Endothelial cell of umbilical vein (primary cell): ENCODE measurements at places on chromosomes 3 and 15. TPM values are rescaled to one million over a fixed set of nuclear protein-coding genes. Genes with fewer than 3 reads are reported as not detected.

GRCh38 chr3:103991461-103992115 lies 1375.1 kb upstream of the ALCAM start:
- no peaks in the 10 kb centered on the region for H3K27me3 ChIP-seq
- no peak overlapping the region for H3K27ac ChIP-seq
- peak; percentile 17 for DNase-seq

DNA sequence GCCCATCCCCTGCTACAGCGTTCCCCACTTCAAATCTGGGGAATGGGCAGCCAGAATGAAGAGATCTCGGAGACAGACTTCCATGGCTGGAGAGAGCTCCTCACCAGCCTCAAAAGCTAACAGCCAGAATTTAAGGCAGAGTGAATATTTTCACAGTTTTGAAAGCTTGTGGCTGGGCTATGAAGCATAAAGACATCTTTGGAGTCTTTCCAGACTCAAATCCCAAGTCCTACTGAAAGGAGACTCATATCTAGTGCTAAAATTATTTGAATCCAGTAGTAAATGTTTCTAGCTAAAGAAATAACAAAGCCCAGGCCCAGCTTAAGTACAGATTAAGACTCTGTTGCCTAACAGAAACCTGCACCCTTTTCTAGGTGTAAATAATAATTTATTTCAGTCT lies 628.4 kb upstream of the ALCAM start:
- no peaks in the 10 kb centered on the region for H3K27me3 ChIP-seq
- no peaks in the 10 kb centered on the region for H3K36me3 ChIP-seq
- no peaks in the 10 kb centered on the region for H3K4me1 ChIP-seq
- no peak overlapping the region for H3K4me3 ChIP-seq
- H3K27ac ChIP-seq, result no peak overlapping the region

GRCh38 chr3:74273555-74274402 lies 340.7 kb downstream of the CNTN3 start:
- no peak overlapping the region for H3K27ac ChIP-seq
- no peak overlapping the region for H3K4me3 ChIP-seq
- H3K27me3 ChIP-seq, result no peaks in the 10 kb centered on the region
- no peaks in the 10 kb centered on the region for H3K36me3 ChIP-seq
- no peak for DNase-seq
- H3K4me1 ChIP-seq, result no peaks in the 10 kb centered on the region

GRCh38 chr3:151541178-151541577 lies 80.3 kb upstream of the IGSF10 start:
- H3K27ac ChIP-seq, result no peak overlapping the region
- H3K4me3 ChIP-seq, result no peak overlapping the region
- no peaks in the 10 kb centered on the region for H3K36me3 ChIP-seq
- DNase-seq, result no peak
- no peaks in the 10 kb centered on the region for H3K27me3 ChIP-seq

GRCh38 chr15:66719471-66719870 lies 17.4 kb downstream of the SMAD6 start:
- H3K36me3 ChIP-seq, result peaks cover 13% of the 10 kb centered on the region
- no peak overlapping the region for H3K4me3 ChIP-seq
- no peak overlapping the region for H3K27ac ChIP-seq
- no peaks in the 10 kb centered on the region for H3K27me3 ChIP-seq

- no peaks in the 10 kb centered on the region for H3K27me3 ChIP-seq
- no peaks in the 10 kb centered on the region for H3K36me3 ChIP-seq
- H3K4me1 ChIP-seq, result no peaks in the 10 kb centered on the region
Measured at GRCh38 chr3:63576846-63577245, 75.6 kb upstream of the SNTN start.

- H3K27ac ChIP-seq, result no peak overlapping the region
- H3K4me3 ChIP-seq, result no peak overlapping the region
- DNase-seq, result no peak
- peaks cover 6% of the 10 kb centered on the region for H3K27me3 ChIP-seq
Measured at GRCh38 chr3:50268276-50268675, 671 bp upstream of the SEMA3B start.

DNA sequence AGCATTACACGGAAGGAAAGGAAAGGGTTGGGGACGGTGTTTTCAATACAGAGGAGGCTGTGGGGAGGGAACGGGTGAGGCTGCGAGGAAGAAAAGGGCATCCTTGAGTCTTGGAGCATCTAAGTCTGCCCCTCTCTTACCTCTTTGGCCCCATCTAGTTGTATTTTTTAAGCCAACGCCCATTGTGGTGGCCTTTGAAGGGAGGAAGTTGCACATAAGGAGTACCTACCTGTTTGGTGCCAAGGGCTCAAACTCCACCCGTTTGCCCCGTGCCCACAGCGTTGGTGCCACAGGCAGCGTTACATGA lies 146.1 kb upstream of the UMPS start:
- DNase-seq, result no peak
- H3K4me1 ChIP-seq, result no peaks in the 10 kb centered on the region
- H3K27me3 ChIP-seq, result peaks cover 19% of the 10 kb centered on the region
- H3K27ac ChIP-seq, result no peak overlapping the region
- H3K4me3 ChIP-seq, result no peak overlapping the region

- no peaks in the 10 kb centered on the region for H3K27me3 ChIP-seq
- no peaks in the 10 kb centered on the region for H3K36me3 ChIP-seq
- no peak for DNase-seq
Measured at GRCh38 chr3:33215739-33216138, 2.9 kb downstream of the SUSD5 start.

- no peaks in the 10 kb centered on the region for H3K27me3 ChIP-seq
- peaks cover 4% of the 10 kb centered on the region for H3K36me3 ChIP-seq
- no peak overlapping the region for H3K4me3 ChIP-seq
- no peaks in the 10 kb centered on the region for H3K4me1 ChIP-seq
- no peak for DNase-seq
Measured at GRCh38 chr3:157327018-157327417, 109.6 kb upstream of the PTX3 start.

- no peak overlapping the region for H3K4me3 ChIP-seq
- H3K27ac ChIP-seq, result no peak overlapping the region
- DNase-seq, result no peak
- H3K27me3 ChIP-seq, result no peaks in the 10 kb centered on the region
- H3K4me1 ChIP-seq, result no peaks in the 10 kb centered on the region
Measured at GRCh38 chr15:31264559-31265089, 62.0 kb upstream of the KLF13 start.

DNA sequence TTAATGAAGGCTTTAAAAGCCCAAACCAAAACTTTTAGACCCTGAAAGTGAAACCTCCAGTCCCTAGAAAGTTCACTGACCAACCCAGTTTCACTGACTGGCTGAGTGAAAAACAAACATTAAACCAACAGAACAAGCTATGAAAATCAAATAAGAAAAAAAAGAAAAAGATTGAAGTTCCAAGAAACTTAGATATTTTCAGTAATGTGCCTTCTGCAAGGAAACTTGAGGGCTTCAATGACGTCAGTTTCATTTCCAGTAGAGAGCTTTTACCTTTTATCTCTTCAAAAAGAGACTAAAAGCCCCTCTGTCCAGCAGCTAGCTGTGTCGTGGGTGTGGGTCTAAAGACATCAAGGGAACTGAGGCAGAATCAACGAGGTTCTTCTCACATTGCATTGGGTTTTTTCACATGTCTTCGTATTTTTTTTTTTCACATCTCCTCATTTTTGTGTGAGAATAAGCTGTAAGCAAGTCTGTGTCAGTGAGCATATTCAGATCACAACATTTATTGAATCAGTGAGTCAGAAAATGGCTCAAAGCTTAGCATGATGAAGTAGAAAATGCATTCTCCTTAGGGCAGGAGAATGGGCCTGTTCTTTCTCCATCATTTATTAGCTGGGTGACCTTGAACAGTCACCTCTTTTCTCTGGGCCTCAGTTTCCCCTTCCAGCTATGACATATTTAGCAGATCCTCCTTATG lies 54.8 kb upstream of the BCL6 start:
- no peaks in the 10 kb centered on the region for H3K36me3 ChIP-seq
- no peak overlapping the region for H3K4me3 ChIP-seq
- no peak for DNase-seq

DNA sequence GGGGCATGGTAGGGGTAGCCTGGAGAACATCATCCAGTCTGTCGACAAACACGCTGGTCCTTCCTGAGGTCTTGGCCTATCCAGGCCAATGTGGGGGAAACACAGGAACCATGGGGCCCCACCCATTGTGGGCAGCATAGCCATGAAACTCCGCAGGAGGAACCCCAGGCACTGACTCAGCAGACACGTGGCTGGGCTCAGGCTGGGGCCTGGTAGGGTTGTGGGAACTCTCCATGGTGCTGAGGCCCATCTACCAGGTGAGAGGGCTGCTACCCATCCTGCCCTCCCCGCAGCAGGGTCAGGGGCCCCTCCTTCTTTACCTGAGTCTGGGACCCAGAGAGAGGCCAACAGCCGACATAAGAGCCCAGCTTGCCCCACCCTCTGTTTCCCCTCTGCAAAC lies 22.6 kb upstream of the CACNA2D2 start:
- peaks cover 19% of the 10 kb centered on the region for H3K27me3 ChIP-seq
- H3K36me3 ChIP-seq, result no peaks in the 10 kb centered on the region
- DNase-seq, result no peak
- H3K4me1 ChIP-seq, result no peaks in the 10 kb centered on the region
- no peak overlapping the region for H3K27ac ChIP-seq

DNA sequence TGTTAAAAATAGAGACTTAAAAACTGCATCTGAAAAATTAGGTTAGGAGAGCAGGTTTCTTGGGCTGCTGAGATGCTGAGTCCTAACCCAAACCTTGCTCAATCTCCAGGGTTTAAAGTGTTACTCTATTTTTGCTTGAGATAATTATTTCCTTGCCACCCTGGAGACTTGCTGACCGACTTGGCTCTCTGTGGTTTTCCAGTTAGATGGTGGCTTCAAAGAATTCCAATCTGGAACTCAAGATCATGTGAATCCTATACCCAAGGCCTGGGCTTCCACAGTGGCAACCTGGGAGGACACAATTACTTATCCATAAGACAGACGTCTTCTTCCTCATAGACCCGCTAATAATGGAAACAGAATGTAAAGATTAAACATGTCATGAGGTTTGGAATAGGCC lies 47.7 kb downstream of the SUMF1 start:
- H3K27me3 ChIP-seq, result no peaks in the 10 kb centered on the region
- H3K4me1 ChIP-seq, result no peaks in the 10 kb centered on the region
- no peak overlapping the region for H3K27ac ChIP-seq
- no peak for DNase-seq
- no peaks in the 10 kb centered on the region for H3K36me3 ChIP-seq
- no peak overlapping the region for H3K4me3 ChIP-seq

- H3K36me3 ChIP-seq, result no peaks in the 10 kb centered on the region
- no peaks in the 10 kb centered on the region for H3K27me3 ChIP-seq
- no peak overlapping the region for H3K4me3 ChIP-seq
- no peak for DNase-seq
- no peak overlapping the region for H3K27ac ChIP-seq
Measured at GRCh38 chr3:112815981-112816380, 30.7 kb downstream of the CD200R1L start.

DNA sequence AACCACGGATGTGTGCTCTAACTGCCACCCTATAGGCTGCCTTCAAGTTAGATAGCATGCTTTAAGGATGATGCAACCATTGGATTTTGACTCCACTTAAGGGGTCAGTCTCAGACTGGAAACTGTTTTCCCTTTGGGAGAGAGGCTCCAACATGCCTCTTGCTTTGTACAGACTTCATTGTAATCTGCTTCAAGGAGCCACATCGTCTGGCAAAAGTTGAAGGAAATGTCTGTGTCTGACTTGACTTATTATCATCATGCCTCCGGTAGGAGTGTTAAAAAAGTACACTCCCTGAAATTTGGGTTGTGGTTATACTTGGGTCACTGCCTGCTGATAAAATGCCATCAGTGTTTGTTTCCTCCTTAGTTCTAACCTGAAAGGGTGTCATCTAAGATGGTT lies 245.4 kb upstream of the CDIN1 start:
- no peaks in the 10 kb centered on the region for H3K27me3 ChIP-seq
- no peaks in the 10 kb centered on the region for H3K4me1 ChIP-seq
- H3K36me3 ChIP-seq, result no peaks in the 10 kb centered on the region
- DNase-seq, result no peak
- H3K27ac ChIP-seq, result no peak overlapping the region

GRCh38 chr15:48292458-48292857 lies 38.8 kb upstream of the DUT start:
- H3K4me3 ChIP-seq, result no peak overlapping the region
- no peaks in the 10 kb centered on the region for H3K27me3 ChIP-seq
- H3K27ac ChIP-seq, result no peak overlapping the region

DNA sequence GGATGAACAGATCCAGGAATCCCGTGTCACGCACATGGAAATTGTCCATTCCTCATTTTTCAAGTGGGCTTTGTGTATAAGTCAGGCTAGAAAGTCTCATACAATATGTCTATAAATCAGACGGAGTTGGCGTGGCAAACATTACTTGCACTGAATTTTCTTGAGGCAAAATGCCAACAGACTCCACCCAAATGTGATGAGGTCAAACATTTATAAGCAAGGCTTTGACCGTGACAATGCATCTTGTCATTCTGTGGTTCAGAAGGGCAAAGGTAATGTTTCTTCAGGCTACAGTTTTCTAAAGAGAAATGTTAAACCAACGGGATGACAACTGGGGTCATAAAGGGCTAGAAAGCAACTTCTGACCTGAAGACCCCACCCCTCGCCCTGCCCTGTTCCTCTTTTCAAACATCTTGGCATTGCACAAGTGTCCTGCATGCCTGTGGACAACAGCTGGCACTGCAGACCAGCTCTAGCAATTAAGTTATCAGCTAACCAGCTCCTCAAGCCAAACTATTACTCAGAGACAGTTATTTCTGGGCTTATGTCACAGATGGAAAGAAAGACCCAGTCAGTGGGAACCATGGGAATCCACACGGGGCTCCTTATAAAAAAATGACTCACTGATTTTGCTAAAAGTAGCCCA lies 36.5 kb upstream of the SPTBN5 start:
- H3K36me3 ChIP-seq, result peaks cover 9% of the 10 kb centered on the region
- H3K4me3 ChIP-seq, result no peak overlapping the region
- H3K4me1 ChIP-seq, result peaks cover 93% of the 10 kb centered on the region
- peak overlapping the region; percentile 82 for H3K27ac ChIP-seq
- peak; percentile 80 for DNase-seq

DNA sequence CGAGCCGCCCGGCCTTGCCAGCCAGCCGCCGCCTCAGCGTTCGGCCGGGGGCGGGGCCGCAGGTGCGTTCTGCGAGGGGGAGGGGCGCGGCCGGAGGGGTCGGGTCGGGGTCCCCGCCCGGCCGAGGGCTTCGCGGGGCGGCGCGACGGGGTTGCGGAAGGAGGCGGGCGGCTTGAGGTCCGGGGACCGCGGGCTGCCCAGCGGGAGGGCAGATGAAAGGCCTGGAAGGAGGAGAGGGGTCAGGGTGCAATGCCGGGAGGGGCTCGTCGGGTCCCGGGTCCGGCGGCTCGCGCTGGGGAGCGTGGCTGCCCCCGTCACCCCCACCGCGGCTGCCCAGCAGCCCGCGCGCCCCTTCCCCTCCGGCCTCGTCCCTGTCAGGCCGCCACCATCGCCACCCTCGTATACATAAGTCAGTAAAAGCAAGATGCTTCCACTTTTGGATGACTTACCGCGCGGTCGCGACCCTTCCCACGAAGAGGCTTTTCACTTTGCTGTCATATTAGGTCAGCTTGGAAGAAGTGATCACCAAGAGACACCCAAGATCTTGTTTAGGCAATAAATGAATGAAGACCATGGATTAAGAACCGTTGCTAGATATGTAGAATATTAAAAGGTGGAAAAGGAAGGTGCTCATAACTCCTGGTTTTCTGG lies 620 bp upstream of the ANP32A start:
- no peaks in the 10 kb centered on the region for H3K36me3 ChIP-seq
- peak overlapping the region; percentile 64 for H3K4me3 ChIP-seq
- H3K27me3 ChIP-seq, result no peaks in the 10 kb centered on the region

Gene IFT80
- 21.4 and 22.5 TPM in 2 replicates for total RNA-seq

Gene MON1A
- total RNA-seq, result 17.0 and 17.5 TPM in 2 replicates

Gene IRAK2
- total RNA-seq, result 10.0 and 11.1 TPM in 2 replicates

Gene OR5K2
- not detected in 2 replicates for total RNA-seq

Gene ALPK3
- 36.2 and 41.7 TPM in 2 replicates for total RNA-seq

Gene EFCC1
- total RNA-seq, result 0.58 and 0.73 TPM in 2 replicates

Gene CCR8
- total RNA-seq, result not detected in 2 replicates
